Choroid plexus epithelial cell (primary cell): ENCODE measurements at places on chromosomes 4 and X.

DNA sequence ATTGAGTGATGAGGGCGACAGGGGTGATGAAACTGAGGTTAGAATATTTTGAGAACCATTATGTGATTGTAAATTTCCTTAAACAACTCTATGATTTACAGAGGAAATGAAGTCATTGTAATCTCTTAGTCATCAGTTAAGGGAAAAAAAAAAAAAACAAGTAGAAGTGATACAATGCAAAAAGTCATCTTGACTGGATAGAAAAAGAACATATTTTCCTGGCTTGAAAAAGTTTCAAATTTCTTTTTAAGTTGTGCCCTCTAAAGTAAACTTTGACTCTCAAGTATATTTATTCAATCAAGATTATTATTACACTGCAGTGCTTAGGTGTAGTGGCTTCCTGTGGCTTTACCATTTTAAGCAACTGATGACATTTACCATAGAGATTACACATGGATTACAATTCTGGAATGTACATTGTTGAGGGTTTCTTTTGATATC, 40.6 kb downstream of the GABRB1 start:
- DNase-seq, result peak; percentile 57

- no peak for DNase-seq
Measured at GRCh38 chr4:84901173-84901572, 65.3 kb downstream of the WDFY3 start.

DNA sequence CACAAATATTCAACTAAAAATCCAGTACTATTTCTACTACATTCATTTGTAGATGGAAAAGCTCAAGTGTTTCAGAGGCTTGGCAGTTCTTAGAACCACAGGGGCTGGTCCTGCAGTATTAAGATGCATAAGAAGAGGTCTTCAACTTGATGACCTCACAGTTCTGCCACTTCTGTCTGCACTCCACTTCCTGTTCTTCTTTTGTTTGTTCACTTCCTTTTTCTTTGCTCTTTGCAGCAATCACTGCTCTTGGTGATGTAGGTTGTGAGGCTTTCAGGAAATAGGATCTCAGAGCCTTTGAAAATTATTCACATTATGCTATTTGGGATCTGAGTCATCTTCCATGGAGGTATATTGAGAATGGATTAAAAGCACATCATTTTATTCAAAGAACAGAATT, 602.0 kb upstream of the CPEB2 start:
- no peak for DNase-seq

DNA sequence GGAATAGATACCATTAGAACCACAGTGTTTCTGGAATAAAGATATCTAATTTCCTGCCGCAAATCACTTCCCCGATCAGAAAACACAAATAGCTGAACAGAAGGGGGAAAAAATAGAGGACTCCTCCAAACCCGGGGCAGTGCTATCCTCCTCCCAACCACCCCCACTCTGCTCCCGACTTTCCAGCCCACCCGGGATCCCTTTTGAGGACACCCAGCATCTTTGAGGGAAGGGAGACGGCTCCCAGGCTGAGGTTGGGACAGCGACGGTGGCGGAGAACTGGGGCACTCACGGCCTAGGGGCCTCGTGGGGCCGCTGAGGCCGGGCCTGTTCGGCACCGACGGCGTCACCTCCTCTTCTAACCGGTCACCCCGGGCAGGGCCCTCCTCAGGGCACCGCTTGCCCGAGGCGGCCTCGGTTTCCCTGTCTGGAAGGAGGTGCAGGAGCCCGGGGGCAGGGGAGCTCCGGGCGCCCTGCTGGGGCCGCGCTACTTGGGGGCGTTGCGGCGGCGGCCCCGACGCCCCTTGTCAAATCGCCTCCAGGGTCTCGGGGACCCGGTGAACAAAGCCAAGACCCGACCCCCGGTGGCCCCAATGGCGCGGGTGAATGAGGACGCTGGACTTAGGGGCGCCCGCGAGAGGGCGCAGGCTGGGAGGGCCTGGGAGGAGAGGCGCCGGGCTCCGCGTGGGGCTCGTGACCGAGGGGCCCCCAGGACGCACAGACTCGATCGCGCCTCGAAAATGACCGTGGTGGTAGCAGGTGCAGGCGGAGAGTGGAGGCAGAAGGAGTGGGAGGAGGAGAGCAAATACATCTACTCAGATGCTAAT, 6.9 kb upstream of the ARX start:
- DNase-seq, result no peak

- peak; percentile 38 for DNase-seq
Measured at GRCh38 chrX:15751155-15751819, 13.2 kb downstream of the CA5B start.

- peak; percentile 54 for DNase-seq
Measured at GRCh38 chr4:42341518-42342026, 55.7 kb upstream of the SHISA3 start.

- DNase-seq, result no peak
Measured at GRCh38 chr4:180455226-180455625, 1788.0 kb upstream of the TENM3 start.

DNA sequence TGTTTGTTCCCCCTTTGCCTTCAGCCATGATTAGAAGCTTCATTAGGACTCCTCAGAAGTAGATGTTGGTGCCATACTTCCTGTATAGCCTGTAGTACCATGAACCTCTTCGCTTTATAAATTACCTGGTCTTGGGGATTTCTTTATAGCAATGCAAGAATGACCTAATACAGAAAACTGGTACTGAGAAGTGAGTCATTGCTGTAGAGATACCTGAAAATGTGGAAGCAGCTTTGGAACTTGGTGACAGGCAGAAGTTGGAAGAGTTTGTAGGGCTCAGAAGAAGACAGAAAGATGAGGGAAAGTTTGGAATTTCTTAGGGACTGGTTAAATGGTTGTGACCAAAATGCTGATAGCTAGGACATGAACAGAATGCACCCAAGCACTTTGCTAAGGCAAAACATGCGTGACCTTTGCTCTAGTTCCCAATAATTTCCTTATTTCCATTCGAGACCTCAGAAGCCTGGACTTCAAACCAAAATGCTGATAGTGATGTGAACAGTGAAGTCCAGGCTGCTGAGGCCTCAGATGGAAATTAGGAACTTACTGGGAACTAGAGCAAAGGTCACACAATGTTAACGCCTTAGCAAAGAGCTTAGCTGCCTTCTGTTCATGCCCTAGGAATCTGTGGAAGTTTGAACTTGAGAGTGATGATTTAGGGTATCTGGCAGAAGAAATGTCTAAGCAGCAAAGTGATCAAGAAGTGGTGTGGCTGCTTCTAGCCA, 3.0 kb upstream of the USP46 start:
- DNase-seq, result no peak

- no peak for DNase-seq
Measured at GRCh38 chrX:136584545-136584944, 52.5 kb downstream of the VGLL1 start.

- DNase-seq, result peak; percentile 83
Measured at GRCh38 chr4:144645631-144646522, at the start of gene HHIP. TSS of gene HHIP (plus strand) at chr4:144646156. CDS start at chr4:144646676, 520 bp downstream.

GRCh38 chr4:46645126-46645525, 255.2 kb upstream of the GABRA2 start:
- no peak for DNase-seq
